Fibroblast of mammary gland (primary cell): ENCODE measurements at places on chromosomes 11 and 22.

GRCh38 chr11:58613228-58613627 lies 9.2 kb upstream of the CNTF start:
- no peak for DNase-seq

DNA sequence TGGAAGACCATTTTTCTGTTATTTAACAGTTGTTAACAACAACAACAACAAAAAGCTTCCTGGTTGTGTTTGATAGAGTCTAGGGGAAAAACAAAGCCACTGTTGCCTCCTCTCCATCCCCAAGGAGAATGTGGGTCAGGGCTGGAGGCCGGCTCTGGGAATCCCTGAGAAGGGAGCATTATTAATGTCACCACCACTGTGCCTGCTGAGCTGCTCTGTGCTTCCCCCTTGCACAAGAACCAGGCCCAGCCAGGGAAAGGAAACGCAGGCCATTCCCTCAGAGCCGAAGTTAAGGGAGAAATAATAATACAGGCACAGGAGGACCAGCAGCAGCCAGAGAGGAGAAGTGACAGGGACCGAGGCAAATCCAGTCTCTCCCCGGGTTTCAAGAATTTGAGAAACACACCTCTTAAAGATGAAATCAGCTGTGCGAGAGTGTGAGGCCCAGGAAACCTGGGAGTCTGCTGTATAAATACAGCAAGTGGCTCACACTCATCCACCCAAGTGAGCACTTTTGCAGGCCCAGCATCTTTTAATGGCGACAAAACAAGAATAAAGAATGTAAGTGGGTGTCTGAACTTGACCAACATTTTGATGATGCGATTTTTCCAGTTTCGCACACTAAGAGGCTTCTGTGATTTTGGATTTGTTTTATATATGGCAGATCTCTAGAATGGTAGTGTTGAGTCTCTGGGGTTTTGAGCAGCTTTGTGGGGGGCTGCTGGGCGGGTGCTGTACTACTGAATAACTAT lies 539.2 kb downstream of the NTM start:
- no peak for DNase-seq

- no peak for DNase-seq
These were observed 30.8 kb upstream of the EXPH5 start for GRCh38 chr11:108624196-108624925.

DNA sequence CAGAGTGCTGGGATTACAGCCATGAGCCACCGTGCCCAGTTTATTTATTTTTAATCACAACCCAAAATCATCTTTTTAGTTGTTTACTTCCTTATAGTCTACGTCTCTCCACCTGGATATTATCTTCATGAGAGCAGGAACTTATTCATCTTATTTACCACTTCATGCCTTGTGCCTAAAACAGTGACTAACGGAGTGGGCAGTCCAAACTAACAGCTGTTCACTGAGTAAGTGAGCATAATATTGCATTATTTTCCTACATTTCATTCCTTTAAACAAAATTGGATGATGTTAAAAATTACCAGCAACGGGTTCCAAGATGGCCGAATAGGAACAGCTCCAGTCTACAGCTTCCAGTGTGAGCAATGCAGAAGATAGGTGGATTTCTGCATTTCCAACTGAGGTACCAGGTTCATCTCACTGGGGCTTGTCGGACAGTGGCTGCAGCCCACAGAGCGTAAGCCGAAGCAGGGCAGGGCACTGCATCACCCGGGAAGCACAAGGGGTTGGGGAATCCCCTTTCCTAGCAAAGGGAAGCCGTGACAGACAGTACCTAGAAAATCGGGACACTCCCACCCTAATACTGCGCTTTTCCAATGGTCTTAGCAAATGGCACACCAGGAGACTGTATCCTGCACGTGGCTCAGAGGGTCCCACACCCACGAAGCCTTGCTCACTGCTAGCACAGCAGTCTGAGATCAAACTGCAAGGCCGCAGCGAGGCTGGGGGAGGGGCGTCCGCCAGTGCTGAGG lies 14.1 kb downstream of the TMEM123 start:
- DNase-seq = peak; percentile 71

DNA sequence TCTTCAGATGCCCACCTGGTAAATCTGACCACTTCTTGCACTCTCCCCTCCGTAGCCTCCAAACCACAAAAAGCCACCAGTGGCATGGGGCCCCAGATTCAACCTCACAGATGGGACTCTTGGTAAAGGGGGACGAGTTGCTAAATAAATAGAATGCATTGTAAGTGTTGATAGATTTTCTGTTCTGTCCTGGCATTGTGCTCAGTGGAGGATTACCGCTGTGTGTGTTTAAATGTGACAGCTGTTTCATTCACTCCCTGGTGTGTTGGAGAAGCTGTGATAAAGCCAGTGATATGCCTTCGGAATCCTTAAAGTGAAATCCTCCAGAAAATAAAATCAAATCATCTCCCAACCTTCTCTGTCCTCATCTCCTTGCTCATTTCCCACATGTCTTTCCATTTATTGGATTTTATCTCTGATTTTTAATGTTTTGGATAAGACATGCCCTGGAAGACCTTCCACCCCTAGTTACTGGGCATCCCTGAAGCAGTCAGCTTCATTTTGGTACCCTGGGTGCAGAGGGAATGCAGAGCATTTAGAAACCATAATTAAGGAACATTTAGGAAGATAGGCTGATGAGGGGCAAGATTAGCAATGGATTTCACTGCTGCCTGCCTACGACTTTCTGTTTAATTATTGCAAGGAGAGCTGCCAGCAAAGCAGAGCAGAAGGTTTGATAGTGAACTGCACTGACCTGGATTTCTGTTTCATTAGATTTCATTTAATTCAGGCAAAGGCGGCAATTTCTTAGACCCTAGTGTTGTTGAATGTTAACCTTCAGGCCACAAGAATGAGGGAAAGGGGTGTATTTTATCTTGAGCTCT lies 460.9 kb upstream of the KIRREL3 start:
- no peak for DNase-seq

DNA sequence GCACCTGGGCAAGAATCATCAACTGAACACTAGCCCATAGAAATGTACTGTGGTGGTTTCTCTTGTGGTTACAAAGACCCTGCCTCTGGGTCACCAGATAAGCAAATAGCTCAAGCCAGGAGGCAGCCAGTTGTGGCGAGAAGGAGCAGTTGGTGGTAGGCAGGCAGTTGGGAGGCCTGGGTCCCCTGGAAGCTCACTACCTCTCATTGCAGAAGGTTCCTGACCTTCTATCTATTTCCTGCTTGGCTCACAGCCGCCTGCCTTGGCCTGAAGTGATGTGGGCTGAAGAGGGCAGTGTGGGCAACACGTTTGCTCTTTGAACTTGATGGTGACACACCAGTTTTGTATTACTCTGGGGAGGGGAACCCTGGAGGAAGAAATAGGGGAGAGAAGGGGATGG lies 34.7 kb downstream of the NECTIN1 start:
- DNase-seq = no peak

- peak; percentile 92 for DNase-seq
These were observed 166.4 kb downstream of the ETS1 start for GRCh38 chr11:128420951-128421350.

GRCh38 chr11:6666302-6667183 lies 10.9 kb upstream of the DCHS1 start:
- no peak for DNase-seq

GRCh38 chr11:114348200-114349191 lies 51.8 kb downstream of the C11orf71 start:
- peak; percentile 77 for DNase-seq

DNA sequence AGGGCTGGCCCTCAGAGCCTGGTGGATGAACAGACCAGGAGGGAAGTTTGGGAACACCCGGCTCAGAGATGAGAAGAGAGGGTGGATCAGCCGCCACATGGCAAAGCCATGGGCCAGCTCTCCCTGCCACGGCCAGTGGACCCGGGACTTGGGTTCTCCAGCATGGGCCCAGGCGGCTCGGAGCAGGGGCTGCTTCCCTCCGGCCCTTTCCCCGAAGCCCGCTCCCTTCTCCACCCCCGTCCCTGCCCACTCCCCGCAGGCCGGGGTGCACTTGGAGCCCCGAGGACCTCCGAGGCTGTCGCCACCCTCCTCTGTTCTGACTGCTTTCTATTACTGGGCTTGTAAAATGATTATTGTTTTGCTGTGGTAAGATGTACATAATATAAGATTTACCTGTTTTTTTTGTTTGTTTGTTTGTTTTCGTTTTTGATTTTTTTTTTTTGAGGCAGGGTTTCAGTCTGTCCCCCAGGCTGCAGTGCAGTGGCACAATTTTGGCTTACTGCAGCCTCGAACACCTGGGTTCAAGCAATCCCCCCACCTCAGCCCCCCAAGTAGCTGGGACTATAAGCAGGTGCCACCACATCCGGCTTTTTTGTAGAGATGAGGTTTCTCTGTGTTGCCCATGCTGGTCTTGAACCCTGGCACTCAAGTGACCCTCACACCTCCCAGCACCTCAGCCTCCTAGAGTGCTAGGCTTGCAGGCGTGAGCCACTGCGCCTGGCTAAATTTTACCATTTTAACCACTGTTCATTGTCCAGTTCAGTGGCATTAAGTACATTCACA lies 11.3 kb upstream of the TH start:
- DNase-seq = no peak

DNA sequence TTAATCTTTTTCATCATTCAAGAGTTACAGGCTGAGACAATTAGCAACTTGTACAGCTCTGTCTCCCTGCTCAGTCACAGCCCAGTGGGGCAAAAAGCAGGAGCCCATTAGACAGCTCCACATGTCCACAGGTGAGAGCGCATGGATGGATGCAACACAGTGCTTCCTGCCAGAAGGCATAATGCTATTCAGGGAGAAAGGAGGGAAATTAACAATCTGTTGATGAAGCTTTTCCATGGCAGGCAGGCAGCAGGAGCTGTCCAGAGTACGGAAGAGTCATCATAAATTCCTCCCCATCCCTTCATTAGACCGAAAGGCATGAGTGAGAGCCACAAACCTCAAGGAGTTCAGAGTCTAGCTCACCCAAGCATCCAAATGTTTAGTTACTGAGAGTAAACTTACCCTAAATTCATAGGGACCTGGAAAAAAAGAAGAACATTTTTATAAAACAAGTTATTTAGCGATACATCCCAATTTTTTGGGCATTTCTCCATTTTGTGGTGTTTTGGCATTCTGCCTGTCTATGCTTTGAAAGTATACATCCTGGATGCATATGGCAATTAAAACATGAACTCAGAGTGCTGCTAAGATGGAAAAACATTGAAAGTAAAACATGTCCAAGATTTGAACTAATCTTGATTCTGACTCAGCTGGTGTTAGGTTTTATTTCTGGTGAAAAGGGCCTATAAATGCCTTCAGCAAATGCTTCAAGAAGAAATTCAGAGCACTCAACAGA lies 428.1 kb downstream of the OPCML start:
- no peak for DNase-seq

DNA sequence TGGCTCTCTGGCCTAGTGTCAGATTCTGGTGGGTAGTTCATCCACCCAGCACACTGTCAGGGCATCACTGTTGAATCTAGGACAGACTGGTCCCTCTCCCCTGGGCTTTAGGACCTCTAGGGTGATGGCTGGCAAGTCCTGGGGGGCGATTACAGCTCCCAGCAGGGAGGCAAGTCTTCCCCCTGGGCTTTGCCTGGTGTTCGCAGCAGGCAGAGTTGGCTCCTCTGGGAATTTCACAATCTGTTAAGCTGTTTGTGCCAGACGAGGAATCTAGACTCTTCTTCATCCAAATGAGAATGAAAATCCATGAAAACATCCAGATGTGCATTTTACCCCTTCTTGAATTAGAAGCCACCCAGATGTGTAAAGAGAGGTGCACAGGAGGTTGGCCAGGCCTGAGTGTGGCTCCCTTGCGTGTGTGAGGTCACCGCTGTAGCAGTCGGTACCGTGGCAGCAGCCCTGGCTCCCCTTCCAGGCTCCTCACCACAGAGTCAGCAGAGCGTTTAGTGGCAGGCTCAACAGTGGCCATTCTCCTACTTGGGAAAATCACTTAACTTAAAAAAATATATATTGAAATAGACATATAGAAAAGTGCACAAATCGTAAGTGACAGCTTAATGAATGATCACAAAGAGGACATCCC lies 99.9 kb upstream of the TBCEL start:
- DNase-seq = no peak

GRCh38 chr22:31870890-31871289 lies 73.4 kb upstream of the YWHAH start:
- DNase-seq = peak; percentile 93
